ENCODE measurements at places on chromosomes 3 and 15. TPM values are rescaled to one million over a fixed set of nuclear protein-coding genes. Genes with fewer than 3 reads are reported as not detected.

GRCh38 chr3:45646051-45646585, 43.1 kb upstream of the SACM1L start:
- DNase-seq, result no peak

GRCh38 chr3:155149494-155149893, 69.4 kb downstream of the MME start:
- DNase-seq, result no peak

GRCh38 chr15:39472621-39473297, 108.1 kb upstream of the THBS1 start:
- DNase-seq, result no peak

- no peak for DNase-seq
Measured at GRCh38 chr3:25474052-25474451, 46.0 kb downstream of the RARB start.

GRCh38 chr15:71440489-71441110, 325.3 kb downstream of the THSD4 start:
- peak; percentile 58 for DNase-seq

DNA sequence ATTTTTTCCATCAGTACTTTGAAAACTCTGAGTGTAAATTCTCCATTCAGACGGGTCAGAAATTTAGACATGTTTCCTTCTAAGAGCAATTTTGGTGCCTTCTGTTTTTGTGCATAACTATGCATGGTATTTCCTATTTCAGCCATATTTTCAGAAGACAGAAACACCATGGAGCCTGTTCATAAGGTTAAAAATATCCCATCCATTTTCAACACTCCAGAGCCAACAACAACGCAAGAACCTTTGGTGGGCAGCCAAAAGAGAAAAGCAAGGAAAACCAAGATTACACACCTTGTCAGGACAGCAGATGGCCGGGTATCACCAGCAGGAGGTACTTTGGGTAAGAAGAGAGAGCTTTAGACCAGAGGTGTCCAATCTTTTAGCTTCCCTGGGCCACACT, 275.6 kb downstream of the BBX start:
- DNase-seq, result no peak

GRCh38 chr15:60044636-60045270, 40.6 kb downstream of the FOXB1 start:
- no peak for DNase-seq

DNA sequence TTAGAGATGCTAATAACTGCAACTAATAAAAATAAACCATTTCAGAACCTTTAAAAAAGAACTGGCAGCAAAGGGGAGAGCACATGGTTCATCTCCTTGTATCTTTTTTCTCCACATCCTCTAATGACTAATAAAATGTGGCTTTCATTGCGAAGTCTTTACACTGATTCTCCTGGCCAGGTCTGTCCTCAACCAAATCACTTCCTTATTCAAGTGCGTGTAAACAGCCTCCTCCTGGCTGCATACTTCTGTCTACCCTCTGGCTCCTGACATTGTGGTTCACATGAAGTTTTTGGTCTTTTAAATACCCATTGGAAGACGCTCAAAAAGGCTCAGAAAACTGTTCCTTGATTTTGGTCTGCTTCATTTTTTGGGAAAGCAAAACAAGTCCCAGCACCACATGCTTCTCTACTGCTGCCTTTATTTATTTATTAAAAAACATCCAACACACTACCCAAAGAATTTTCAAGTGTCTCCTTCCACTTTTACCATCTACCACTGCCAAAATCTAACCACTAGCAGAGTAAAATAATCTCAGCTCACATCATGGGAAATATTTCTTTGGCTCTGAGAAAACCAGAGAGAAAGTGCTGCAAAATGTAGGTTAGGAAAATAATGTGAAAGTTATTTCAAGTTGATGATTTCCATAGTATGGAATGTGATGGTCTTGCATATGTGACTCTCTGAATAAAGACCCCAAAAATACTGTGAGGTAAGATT, 85.1 kb downstream of the EFL1 start:
- no peak for DNase-seq

DNA sequence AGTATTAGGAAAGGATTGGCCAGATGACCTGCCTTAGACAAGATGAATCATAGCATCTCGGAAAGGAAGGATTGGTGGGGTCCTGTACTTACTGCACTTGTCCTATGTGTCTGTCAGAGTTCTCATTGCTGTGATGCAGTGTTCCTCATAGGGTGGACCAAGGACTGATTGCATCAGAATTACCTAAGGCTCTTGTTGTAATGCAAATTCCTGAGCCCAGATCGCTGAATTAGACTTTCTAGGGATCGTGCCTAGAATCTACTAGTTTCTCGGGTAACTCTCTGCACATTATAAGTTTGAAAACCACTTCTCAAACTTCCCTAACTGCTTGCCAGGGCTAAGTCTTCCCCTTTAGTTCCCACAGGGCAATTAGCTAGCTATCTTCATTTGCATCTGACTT, 74.9 kb upstream of the SKOR1 start:
- no peak for DNase-seq

GPR149 gene
- total RNA-seq, result not detected

NEK10 gene
- 8.4 TPM for total RNA-seq

CACNA1D gene
- total RNA-seq, result 0.05 TPM

IREB2 gene
- 17.1 TPM for total RNA-seq

IQCF5 gene
- not detected for total RNA-seq

QTRT2 gene
- 24.4 TPM for total RNA-seq

GNAT1 gene
- not detected for total RNA-seq

CHST14 gene
- total RNA-seq, result 39.0 TPM

All from A172 (cell line).